ENCODE measurements at places on chromosomes 12 and 14.

DNA sequence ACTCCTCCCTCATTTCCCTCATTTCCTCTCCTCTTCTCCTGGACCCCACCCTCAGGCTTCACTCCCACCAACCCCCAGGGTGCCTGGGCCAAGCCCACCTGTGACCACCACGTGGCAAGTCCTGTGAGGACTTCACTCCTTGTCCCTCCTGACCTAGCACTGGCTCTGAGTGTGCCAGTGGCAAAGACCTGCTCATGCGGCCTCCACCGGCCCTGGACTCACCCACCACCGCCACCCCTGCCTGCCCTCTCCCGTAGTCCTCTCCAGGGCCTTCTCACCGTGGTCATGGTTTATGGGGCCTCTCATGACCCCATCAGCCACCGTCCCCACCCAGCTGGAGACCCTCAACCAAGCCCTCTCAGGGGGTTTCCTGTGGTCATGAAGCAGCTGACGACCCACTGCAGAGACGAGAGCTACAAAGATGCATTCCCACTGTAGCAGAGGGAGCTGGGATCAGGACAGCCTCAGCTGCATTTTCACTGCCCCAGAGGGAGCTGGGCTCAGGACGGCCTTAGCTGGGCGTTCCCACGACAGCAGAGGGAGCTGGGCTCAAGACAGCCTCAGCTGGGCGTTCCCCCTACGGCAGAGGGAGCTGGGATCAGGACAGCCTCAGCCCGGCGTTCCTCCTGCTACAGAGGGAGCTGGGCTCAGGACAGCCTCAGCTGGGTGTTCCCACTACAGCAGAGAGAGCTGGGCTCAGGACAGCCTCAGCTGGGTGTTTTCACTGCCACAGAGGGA lies 3.2 kb upstream of the C14orf180 start:
- no peak for DNase-seq

DNA sequence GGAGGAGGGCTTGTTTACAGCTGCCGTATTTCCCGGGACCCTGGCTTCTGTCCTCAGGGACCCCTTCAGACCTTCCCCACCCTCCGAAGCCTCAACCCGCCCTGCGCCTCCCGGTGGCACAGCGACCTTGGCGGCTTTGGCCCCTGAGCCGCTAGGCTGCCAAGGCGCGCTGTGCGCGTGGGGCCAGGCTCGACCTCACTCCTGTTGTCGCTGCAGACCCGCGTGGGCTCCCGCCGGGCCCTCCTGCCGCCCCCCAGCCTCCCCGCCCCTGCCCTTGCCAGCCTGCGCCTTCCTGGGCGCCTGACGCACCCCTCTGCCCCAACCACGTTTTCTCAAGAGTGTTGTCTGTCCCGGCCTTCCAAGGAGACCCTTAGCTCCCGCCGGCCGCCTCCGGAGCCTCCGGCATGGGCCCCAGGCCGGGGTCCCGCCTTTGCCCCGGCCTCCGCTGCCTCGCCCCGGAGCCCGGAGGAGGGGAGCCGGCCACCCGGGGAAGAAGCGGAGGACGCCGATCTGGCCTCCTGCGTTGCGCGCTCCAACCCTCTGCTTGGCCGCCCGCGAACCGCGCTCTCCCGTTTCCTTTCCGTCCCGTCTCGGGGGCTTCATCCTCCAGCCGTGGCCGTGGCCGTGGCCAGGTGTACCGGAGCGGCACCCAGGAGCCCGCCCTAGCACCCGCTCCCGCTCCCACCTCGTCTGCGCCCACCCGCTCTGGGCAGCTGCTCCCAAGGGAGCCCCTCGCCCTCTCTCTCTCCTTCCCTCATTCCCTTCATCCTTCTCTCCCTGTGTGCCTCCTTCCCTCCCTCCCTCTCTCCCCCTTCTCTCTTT lies 19.9 kb downstream of the PPP2R5C start:
- no peak for DNase-seq

- DNase-seq, result no peak
Observed at GRCh38 chr12:131133015-131133905, 179.6 kb downstream of the ADGRD1 start.

DNA sequence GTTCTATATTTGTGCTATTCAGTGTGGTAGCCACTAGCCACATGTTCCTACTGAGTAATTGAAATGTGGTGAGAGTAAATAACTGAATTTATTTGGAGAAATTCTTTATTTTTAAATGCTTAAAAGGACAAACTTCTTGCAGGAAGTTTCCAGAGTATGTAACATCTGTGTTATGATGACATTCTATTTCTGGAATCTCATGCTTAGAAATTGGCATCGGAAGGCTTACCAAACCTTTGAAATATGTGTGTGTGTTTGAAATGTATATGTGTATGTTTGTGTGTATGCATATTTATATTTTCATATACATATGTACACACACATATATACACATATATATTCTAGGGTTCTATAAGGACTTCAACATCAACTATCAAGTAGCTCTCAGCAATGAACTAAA lies 12.4 kb upstream of the WSCD2 start:
- DNase-seq, result no peak

DNA sequence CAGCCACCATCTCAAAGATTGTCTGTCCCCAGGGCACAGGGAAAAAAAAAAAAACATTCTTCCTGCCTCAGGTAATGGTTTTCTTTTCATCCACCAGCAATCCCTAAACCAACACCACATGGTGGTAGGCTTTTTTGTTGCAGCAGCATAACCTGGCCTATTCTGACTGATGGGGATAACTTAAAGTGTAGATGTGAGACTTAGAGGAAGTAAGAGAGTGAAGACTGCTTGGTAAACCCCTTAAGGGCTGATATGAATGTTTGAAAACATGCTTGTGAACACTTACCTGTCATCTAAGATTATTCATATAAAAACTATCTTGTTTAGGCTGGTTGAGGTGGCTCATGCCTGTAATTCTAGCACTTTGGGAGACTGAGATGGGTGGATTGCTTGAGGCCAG lies 130.2 kb upstream of the RAP1B start:
- no peak for DNase-seq

DNA sequence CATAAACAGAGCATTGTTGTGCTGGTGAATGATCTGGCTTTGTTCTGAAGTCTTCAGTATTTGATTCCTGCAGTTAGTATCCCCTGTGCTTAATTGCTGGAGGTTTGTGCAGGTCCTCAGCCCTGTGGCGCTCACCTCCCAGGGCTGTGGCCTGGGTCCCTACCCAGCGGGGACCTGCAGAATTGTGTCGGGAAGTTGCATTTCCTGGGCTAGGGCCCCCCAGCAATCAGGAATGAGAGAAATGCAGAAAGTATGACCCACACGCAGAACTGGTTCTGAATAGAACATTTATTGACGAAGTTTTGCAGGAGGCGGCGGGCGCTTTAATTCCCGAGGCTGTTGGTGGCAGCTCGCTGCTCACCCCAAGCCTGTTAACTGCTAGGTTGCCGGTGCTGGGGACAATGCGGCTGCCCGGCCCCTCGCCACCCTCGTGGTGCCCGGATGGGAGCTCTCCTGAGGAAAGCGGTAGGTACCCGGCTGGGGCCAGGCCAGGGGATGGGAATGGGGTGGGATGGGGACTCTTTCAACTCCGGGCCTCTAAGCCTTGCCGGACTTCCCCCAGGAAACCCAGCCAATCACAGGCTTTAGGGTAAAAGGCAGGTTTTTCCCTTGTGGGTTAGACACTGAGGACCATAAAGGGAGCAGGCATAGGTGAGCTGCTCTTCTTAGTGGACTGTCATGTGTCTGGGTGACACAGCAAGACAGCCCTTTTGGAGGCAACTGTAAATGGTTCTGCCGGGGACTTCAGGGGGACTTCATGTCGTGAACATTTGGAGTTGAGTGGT lies 11.6 kb downstream of the PLEKHG3 start:
- no peak for DNase-seq

GRCh38 chr14:55585854-55586253 lies 5.8 kb downstream of the KTN1 start:
- DNase-seq, result no peak

DNA sequence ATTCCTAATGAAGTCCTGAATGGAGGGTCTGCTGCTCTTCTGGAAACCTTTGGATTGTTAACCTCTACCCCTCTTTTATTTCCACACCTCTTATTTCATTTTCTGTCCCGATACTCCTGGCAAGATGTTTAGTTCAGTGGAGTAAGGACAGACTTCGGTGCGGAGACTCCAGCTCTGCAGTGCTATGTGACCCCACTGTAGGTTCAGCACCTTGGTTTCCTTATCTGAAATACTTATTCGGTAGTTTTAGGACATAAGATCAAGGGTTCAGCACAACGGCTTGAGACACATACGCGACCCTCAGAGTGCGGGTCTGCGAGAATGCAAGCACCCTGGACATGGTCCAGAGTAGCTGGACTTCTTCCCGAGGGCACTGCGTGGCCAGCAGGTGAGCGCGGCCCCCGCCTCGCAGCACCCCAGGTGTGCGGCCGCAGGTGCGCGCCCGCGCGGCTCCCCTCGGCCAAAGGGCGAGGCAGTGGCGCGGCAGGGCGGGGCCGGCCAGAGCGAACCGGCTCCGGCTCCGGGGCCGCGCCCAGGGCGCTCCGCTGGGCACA lies 465 bp upstream of the FGD4 start:
- no peak for DNase-seq

DNA sequence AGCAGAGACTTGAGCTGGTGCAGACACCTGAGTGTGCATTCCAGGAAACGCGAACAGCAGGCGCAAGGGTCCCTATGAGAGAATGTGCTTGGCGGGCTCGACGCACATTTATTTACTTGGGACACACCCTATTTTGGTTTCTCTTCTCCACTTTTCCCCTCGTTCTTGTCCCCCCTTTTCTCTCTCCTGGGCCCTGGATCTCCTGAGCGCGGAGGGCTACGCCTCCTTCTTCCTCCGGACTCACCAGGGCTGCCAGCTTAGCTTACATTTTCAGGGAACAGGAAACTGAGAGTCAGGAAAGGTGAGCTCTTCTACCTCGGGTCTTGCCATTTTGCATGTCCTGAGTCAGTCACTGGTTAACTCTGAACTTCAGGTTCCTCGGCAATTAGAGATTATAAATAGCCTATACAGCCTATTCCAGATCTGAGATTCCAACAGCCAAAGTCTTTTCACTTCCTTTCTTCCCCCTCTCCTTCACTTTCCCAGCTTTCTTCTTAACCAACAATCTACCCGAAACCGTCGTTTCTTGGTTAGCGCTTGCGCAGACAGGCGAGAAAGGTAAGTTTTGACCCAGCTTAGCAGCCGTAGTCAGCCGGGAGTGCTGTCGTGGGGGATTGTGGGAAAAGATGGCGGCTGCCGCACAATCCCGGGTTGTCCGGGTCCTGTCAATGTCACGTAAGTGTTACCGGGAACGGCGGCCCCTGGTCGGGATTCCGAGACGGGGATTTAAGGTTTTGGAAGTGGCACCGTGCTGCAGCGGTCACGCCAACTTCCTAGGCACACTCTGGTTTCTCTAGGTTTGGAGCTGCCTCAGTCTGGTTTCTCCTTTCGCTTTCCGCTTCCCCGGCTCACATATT lies at the start of the genes AKAP3 and NDUFA9:
Gene AKAP3, minus strand, starts transcription at position 551 of the 857 bp plus-strand sequence. CDS start 10,855 bp downstream, outside the sequence.
Gene NDUFA9, plus strand, starts transcription at position 614 of the 857 bp plus-strand sequence. Its CDS starts 13 bp downstream, at position 627.
- DNase-seq, result peak; percentile 89

DNA sequence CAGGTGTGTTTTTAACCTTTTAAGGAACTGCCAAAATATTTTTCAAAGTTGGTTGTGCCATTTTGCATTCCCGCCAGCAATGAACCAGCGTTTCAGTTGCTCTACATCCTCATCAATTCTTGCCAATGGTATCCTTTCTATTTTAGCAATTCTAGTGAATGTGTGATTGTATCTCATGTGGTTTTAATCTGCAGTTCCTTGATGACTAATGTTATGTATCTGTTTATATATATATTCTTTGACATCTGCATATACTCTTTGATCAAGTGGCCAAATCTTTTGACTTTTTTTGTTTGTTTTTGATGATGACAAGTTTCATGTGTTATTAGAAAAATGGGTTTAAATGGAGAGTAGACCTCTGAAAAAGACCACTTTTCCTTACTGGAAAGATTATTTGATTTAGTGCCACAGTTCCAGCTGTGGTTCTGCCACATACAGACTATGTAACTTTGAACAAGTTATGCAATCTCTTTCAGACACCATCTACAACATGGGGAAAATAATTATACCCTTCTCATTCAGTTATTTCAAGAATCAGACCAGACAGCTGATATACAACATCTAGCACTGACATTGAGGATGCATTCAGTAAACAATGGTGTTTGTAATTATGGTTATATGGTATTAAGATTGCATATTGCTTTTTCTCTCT lies 146.3 kb upstream of the CNOT2 start:
- DNase-seq, result no peak

DNA sequence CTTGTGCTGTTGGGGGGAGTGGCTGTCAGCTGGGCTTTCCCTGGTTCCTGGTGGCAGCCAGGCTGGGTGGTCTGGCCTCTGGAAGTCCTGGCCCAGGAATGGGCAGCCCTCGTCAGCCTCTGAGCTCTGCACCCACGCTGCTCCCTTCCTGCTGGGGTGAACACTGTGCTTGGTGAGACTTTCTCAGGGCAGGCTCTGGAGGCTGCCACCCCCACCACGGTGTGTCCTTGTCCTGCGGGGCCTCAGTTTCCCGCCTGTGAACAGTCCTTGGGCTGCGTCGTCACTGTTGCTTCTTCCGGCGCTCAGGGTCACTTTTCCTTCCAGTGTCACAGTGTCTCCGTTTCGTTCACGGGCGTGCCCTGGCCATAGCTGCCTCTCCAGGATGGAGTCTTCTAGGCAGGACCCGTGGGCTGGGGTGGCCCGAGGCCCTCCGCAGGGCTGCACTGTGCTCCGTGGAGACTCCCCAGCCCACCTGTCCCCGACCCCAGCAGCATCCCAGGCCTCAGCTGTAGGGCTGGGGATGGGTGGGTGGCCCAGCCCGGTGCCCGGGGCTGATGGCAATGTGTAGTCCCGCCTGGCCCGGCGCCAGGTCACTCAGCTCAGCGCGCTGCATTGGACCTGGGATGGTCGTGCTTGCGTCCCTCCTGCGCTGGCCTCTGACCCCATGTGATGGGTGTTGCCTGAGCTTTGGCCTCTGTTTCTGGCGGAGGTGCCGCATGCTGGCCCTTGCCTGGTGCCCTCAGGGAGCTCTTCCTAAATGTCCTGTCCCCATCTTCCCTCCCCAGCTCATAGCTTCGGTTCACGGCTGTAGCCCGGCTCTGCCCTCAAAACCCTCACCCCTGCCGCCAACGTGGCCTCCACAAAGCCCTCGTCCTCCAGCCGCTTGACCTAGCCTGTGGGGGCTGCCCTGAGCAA lies 6.8 kb downstream of the KIF26A start:
- no peak for DNase-seq

DNA sequence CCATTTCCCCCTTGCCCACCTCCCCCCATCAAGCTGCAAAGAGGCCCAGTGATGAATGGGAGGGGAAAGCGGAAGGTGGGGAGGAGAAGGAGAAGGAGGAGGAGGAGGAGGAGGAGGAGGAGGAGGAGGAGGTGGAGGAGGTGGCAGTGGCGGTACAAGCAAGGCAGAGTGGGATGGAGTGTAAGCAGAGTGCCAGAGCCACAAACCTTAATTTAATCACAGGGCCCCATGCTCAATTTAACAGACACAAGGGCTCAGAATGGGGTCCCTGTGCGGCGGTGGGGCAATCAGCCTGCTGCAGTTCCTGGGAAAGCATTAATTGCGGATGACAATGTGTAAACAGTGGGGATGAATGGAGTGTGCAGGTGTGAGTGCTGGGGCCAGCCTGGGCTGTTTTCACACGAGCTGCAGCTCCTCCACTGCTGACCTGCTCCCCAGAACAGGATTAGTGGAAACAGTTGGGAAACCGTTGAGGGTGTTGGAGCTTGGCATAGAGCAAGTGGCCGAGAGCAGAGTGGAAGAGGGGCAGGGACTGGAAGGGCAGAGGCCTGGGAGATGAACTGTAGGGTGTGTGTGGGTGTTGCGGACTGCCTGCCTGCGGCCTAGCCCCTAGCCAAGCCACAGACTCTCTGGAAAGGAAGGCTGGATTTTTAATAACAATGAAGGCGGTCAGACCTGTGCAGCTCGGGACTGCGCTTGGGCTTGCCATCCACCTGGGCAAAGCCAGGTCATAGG lies 36.4 kb upstream of the SMOC1 start:
- DNase-seq, result no peak

All from inflammatory macrophage treated with lipopolysaccharide for 4 hours (primary cell).